ENCODE measurements at places on chromosomes 1 and 21.

DNA sequence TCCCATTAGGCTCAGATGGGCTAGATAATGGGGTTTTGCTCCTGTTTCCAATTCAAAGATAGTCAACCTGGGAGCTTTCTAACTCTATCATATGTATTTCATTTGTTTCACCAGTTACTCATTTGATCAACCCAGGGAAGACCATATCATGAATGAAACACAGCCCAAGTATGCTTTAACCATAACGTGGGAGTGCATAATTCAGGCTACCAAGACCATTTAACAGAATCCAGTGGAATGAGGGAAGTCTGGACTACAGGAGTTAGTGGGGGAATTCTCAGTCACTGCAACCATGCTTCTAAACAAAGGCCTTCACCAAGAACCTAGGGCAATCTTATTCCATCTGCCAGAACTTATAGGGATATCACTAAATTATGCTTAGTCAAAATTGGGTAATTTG is 15.0 kb upstream of the SLC16A1 start:
- DNase-seq: no peak

DNA sequence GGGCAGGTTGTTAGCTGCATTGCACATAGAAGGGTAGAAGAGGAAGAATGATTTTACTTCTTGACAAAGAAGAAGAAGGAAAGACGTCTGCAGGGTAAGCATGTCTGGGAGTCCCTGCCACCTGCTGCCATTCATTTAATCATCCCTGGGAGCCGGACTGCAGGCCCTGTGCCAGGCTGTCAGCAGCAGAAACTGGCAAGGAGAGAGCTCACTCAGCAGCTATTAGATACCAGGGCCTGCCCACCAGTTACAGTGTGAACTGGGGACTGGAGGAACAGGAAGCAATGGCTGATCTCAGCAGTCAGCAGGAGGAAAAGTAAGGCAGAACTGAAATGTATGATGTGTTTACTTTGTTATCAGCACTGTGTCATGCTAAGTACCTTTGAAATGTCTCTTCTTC is 75.7 kb upstream of the C1orf87 start:
- DNase-seq: peak; percentile 30

GRCh38 chr1:172818841-172819527 is 160.1 kb downstream of the FASLG start:
- peak; percentile 31 for DNase-seq

DNA sequence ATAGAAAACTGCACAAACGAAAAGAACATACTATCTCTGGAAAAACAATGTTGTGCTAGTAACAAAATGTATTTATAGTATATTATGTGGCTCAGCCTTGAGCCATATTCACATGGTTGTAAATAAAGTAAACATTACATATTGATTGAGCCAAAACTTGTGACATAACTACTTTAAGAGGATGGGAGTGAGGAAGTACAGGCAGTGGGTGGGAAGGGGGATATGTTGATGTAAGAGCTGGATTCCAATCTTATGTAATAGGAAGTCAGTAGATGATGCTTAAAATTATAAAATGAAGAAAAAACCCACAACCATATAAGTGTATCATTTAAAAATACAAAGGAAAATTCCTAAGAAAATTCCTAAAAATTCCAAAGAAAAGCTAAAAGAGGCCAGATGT is 42.7 kb downstream of the RHOU start:
- no peak for DNase-seq

DNA sequence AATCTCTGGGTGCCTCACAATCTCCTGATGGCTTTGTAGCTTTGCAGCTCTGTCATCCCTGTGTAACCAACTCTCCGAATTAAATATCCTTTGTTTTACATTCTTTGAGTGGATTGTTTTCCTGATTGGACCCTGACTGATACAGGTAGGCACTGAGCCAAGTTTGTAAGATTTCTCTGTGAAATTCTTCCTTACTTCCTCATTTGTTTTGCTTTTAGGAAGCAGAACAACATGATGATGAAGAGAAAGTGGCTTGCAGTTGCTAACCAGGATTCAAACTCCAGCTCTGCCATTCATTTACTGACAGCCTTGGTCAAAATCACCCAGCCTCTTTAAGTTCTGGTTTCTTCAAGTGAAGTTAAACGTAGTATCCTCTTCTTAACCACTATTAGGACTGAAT is 452.3 kb downstream of the OMA1 start:
- peak; percentile 14 for DNase-seq

- DNase-seq: no peak
Measured at GRCh38 chr1:19014765-19015164, 58.3 kb upstream of the IFFO2 start.

DNA sequence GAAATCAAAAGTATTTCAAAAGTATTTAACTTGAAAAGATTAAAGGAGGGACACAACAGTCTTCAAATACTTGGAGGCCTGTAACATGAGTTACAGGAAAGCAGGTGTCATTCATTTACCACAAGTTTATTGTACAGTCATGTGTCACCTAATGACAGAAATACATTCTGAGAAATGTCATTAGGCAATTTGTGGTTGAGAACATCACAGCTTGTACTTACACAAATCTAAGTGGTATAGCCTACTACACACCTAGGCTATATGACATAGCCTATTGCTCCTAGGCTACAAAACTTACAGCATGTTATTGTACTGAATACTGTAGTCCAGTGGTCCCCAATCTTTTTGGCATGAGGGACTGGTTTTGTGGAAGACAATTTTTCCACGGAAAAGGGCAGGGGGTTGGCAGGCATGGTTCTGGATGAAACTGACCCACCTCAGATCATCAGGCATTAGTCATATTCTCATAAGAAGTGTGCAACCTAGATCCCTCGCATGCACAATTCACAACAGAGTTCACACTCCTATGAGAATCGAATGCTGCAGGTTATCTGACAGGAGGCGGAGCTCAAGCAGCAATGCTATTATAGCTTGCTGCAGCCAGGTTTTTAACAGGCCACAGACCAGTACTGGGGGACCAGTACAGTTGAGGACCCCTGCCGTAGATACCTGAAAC is 25.0 kb upstream of the PHTF1 start:
- DNase-seq: peak; percentile 55

- DNase-seq: peak; percentile 16
Measured at GRCh38 chr1:59453297-59453968, 156.5 kb downstream of the FGGY start.

GRCh38 chr1:111593403-111594305 is 25.9 kb upstream of the RAP1A start:
- DNase-seq: no peak

- no peak for DNase-seq
Measured at GRCh38 chr1:151852733-151853132, 779 bp downstream of the THEM5 start.

GRCh38 chr1:229769006-229769405 is 143.0 kb downstream of the URB2 start:
- DNase-seq: no peak

- peak; percentile 58 for DNase-seq
Measured at GRCh38 chr1:230068952-230069684, 2.1 kb downstream of the GALNT2 start.

Data from hematopoietic multipotent progenitor cell treated with erythropoietin and hydrocortisone succinate and interleukin-3 and kit ligand, for 4 days (in vitro differentiated cells).